Sciatic nerve (tissue), 2 donors: ENCODE measurements at places on chromosomes 16 and 17.

DNA sequence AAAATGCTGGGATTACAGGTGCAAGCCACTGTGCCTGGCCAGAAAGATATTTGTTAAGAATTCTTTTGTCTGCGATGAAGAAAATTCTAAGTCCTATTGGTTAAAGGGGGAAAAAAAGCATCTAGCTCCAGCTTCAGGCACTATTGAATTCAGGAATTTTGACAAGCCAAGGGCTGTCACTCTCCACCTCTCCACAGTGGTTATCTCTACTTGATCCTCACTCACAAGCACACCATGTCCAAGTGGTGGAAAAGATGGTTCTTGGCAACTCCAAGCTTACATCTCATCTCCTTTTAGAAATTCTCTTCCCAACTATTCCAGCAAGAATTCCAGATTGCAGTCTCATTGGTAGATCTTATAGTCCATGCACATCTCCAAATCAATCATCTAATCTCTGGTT is 7.1 kb downstream of the RBFOX1 start:
- DNase-seq, result no peak

DNA sequence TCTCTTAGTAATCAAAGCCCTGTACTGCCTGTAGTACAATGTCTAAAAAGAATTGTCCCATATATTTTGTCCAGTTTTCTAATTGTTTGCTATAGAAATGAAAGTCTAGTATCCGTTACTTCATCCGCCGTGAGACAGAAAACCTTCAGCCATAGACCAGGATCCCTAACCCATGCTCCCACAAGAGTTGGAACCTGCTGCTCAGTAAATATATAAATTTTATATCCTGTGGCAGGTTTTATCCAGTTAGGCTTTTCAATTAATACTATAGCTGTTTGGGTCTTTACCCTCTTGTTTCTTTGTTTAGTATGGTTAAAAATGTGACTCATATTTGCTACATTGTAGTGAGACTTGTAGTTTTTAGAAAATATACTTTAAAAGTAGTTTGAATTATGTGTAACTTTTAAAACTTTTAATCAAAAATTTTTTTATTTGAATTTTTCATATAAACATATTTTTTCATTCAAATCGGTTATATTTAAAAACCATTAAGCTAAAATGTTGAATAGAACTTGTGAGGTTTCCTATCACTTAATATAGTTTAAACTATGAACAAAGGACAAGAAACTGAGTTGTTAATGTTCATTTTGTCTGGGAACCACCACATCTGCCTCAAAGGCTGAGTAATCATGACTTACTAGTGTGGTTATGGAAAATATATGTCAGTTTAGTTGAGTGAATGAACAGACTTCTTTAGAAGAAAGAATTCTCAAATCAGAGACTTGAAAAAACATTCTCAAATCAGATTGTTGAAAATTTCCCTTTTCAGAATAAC is 54.8 kb downstream of the VMP1 start:
- DNase-seq, result no peak

- no peak for DNase-seq
These were observed 773 bp downstream of the BLTP2 start for GRCh38 chr17:28643983-28644786.

GRCh38 chr17:21078016-21078780 is 35.4 kb upstream of the USP22 start:
- DNase-seq, result no peak

DNA sequence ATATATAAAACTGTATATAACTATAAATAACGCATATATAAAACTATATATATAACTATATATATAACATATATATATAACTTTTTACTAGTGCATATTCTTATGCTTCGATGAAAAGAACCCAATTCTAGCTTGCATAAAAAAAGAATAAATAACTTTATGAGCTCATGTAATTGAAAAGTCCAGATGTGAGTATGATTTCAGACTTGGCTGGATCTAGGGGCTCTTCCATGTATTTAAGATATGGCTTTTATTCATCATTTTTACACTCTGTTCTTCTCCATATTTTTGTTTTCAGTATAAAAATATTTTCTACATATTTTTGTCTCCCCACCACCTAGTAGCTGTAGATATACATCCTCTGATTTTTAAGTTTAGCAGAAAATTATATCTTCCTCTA is 417.5 kb downstream of the CDH11 start:
- DNase-seq, result no peak

DNA sequence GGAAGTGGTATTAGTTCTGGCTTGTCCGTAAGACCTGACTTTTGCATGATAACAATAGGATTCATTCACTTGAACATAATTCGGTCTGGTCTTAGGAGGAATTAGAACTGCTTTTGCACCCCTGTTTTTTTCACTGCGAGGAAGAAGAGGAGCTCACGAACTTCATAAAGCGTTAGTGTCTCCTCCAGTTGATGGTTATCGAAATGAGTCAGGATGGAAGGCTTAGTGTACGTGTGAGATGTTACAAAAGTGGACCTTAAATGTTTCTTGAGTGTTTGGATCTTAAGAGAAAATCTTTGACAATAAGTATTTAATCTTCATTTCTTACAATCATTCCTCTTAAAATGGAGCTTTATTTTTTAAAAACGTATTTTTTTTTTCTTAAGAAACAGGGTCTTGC is 52.8 kb downstream of the USP10 start:
- DNase-seq, result no peak

DNA sequence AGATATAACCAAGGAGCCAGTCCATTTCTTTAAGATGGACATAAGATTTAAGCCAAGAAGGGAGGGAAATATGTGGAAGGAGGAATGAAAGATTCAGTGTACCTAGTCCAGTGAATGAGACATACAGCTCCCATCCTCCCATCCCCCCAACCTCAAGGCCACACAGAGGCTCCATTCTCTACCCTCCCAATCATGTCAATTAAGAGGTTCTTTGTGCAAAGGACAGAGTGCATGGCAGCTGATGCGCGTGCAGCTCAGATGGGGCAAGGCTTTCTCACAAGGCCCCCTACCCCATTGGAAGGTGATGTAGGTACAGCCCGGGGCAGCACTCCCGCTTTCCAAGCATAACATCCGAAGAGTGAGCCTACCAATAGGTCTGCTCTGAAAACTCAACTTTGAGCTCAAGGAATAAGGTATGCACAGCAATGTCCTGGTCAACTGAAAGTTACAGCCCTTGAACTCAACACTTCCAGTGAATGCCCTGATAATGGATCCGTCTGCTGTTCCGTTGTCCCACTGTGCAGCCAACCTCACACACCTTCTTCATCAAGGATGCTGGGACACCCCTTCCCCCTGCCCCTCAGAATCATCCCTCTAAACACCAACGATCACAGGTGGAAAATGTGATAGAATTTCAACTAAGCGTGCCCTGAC is 458.1 kb downstream of the SOX9 start:
- DNase-seq, result no peak

- no peak for DNase-seq
These were observed 7.2 kb downstream of the ADORA2B start for GRCh38 chr17:15952048-15952532.

GRCh38 chr17:46266656-46267544 is 28.0 kb upstream of the LRRC37A start:
- DNase-seq, result peak; percentile 87

DNA sequence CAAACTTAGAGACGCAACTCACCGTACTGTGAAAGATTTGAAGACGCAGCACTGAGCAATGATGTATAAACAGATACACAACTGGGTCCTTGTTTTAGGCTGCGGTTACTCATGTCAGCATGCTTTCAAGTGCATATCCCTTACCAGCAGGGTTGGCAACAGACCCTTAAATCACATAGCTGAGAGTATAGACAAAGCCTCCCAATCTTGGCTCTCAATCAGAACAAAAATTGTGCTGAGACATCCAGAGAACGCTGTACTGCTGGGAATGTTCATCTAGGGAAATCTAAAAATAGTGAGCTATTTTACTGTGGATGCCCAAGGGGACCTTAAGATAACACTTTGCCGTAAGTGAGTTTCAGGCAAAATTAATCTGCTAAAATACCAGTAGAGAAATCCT is 84.4 kb upstream of the NUDT7 start:
- DNase-seq, result no peak

DNA sequence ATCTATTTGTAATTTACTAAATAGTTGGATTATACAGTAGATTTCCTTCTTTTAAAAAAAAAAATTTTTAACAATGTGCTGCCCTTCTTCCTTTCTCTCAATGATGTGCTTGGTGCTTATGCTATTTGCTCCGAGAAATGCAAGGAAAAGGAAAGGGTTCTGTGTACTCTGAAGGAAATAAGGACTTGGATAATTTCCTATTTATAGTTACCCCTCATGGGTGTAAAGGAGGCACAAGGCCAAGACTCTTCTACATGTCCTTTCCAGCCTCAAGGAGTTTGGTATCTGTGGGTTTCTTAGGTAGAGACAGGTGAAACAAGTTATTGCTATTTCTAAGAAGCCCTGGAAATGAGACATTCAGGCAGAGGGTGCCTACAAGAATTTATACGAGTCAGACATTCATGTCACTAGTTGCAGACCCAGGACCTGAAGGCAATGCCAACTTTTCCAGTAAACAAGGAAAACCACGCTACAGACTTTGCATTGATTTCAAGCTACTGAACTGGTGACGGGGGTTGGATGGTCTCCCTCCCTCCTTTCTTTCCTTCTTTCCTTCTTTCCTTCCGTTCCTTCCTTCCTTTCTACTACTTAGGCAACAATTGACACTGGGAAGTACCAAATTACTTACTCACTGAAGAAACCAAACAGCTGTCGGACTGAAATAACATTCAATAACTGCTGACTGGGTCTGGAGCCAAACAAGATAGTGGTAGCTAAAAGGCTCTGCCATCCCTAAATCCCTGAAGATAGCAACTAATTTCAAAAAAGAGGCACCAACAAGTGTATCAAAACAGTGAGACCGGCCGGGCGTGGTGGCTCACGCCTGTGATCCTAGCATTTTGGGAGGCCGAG is 33.8 kb upstream of the GHDC start:
- DNase-seq, result no peak

- DNase-seq, result no peak
These were observed 25.4 kb upstream of the SLC38A8 start for GRCh38 chr16:84068041-84068440.

DNA sequence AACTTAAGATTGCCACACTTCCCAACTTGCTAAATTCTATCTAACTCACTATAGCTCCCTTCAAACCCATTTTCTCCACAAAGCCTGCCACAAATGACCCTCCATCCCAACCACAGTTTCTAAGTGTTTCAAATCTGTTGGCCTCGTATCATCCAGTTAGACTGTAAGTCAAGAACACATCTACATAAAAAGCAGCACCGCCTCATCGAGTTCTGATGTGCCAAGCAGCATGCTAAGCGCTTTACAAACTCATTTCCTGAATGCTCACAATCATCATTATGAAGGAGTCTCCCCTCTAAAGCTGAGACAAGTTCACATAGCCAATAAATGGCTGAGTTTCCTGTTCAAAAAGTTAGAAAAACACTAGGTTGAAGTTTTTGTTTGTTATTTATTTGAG is 9.2 kb upstream of the ANKFY1 start:
- DNase-seq, result no peak

GRCh38 chr17:43020789-43021740 is 1.1 kb downstream of the VAT1 start:
- peak; percentile 89 for DNase-seq

GRCh38 chr17:261635-262034 is 80.2 kb upstream of the DOC2B start:
- DNase-seq, result no peak
